Naive B cell (primary cell): ENCODE measurements at places on chromosomes 12 and 14.

GRCh38 chr12:126212824-126213223, 1147.6 kb downstream of the AACS start:
- no peak overlapping the region for H3K27ac ChIP-seq
- no peak overlapping the region for H3K4me3 ChIP-seq
- H3K4me1 ChIP-seq = no peaks in the 10 kb centered on the region
- no peaks in the 10 kb centered on the region for H3K36me3 ChIP-seq
- DNase-seq = no peak

- H3K4me3 ChIP-seq = no peak overlapping the region
- peaks cover 7% of the 10 kb centered on the region for H3K27me3 ChIP-seq
Measured at GRCh38 chr14:72557671-72558070, 336.2 kb downstream of the DPF3 start.

DNA sequence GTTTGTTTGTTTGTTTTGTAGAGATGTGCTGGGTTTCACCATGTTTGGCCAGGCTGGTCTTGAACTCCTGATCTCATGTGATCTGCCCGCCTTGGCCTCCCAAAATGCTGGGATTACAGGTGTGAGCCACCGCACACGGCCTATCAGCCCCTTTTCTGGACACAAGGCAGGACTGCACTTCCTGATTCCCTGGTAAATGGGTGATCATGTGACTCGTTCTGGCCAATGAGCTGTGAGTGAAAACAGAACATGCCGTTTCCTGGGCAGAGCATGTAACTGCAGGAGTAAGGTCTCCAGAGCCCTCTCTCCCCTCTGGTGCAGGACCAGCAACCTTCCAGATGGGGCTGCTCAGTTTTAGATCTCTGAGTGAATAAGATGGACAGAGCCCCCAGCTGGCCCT, 92.7 kb downstream of the ITPK1 start:
- peaks cover 5% of the 10 kb centered on the region for H3K36me3 ChIP-seq
- no peak overlapping the region for H3K4me3 ChIP-seq
- DNase-seq = no peak
- no peaks in the 10 kb centered on the region for H3K27me3 ChIP-seq

DNA sequence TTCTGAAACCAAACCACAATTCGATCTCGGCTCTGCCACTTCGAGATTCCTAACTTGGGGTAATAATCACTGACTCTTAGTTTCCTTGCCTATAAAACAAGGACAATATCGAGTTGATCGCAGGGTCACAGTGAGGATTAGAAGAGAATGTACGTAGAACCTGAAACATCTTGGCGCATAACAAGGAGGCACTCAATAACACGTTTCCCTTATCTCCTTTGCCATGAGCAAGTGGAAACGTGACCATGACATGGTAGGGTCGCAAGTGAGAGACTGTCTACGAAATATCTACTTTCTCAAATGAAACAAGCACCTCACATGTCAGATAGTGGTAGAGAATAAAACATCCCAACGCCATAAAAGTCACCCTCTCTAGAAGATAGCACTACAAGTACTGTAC, 2.3 kb downstream of the DICER1 start:
- H3K36me3 ChIP-seq = no peaks in the 10 kb centered on the region
- no peak for DNase-seq
- H3K4me3 ChIP-seq = peak overlapping the region; percentile 85
- no peaks in the 10 kb centered on the region for H3K27me3 ChIP-seq
- peaks cover 64% of the 10 kb centered on the region for H3K4me1 ChIP-seq
- H3K27ac ChIP-seq = no peak overlapping the region
